ENCODE measurements at places on chromosomes 2 and 18. TPM values are rescaled to one million over a fixed set of nuclear protein-coding genes. Genes with fewer than 3 reads are reported as not detected.

Gene M1AP
- total RNA-seq = not detected

GRCh38 chr2:28869494-28870145 is 489 bp downstream of the TRMT61B start:
- peaks cover 1% of the 10 kb centered on the region for H3K27me3 ChIP-seq
- no peak for DNase-seq
- H3K27ac ChIP-seq = peak overlapping the region; percentile 98
- peaks cover 30% of the 10 kb centered on the region for H3K4me1 ChIP-seq
- peak overlapping the region; percentile 95 for H3K4me3 ChIP-seq

- H3K36me3 ChIP-seq = peaks cover 3% of the 10 kb centered on the region
- H3K27ac ChIP-seq = no peak overlapping the region
- no peak for DNase-seq
- H3K4me1 ChIP-seq = no peaks in the 10 kb centered on the region
- H3K27me3 ChIP-seq = no peaks in the 10 kb centered on the region
Measured at GRCh38 chr2:86706220-86706619, 13.9 kb upstream of the RMND5A start.

GRCh38 chr2:118047380-118047826 is 33.5 kb upstream of the CCDC93 start:
- H3K27me3 ChIP-seq = peaks cover 50% of the 10 kb centered on the region
- H3K27ac ChIP-seq = no peak overlapping the region

- no peak overlapping the region for H3K4me3 ChIP-seq
- DNase-seq = no peak
- no peaks in the 10 kb centered on the region for H3K36me3 ChIP-seq
- H3K4me1 ChIP-seq = no peaks in the 10 kb centered on the region
Measured at GRCh38 chr18:56575819-56576663, 62.4 kb downstream of the TXNL1 start.

- H3K36me3 ChIP-seq = no peaks in the 10 kb centered on the region
- H3K27ac ChIP-seq = no peak overlapping the region
- DNase-seq = no peak
- H3K27me3 ChIP-seq = no peaks in the 10 kb centered on the region
- no peaks in the 10 kb centered on the region for H3K4me1 ChIP-seq
Measured at GRCh38 chr18:33184175-33184574, 256.3 kb downstream of the CCDC178 start.

DNA sequence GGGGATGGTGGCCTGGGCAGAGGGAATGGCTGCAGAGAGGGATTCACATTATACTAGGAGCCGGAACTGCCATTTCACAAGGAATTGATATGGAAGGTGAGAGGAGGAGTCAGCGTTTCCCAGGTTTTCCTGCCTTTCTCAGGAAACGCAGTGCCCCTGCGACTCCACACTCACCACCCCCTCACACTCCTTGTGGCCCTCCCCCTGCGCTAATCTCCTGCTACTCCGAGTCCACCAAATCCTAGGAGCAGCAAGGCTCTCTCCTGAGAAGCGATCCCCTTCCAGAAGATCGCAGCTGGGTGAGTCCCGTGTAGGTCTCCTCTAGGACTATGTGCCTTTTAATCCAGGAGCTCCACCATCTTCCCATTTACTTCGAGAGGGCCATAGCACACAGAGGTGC is 140.6 kb downstream of the VAPA start:
- no peaks in the 10 kb centered on the region for H3K4me1 ChIP-seq
- no peak overlapping the region for H3K27ac ChIP-seq
- no peaks in the 10 kb centered on the region for H3K27me3 ChIP-seq
- no peak overlapping the region for H3K4me3 ChIP-seq
- no peak for DNase-seq
- H3K36me3 ChIP-seq = no peaks in the 10 kb centered on the region

Gene RASGRP3
- total RNA-seq = 22.9 TPM

Gene ZNF519
- total RNA-seq = 24.6 TPM

DNA sequence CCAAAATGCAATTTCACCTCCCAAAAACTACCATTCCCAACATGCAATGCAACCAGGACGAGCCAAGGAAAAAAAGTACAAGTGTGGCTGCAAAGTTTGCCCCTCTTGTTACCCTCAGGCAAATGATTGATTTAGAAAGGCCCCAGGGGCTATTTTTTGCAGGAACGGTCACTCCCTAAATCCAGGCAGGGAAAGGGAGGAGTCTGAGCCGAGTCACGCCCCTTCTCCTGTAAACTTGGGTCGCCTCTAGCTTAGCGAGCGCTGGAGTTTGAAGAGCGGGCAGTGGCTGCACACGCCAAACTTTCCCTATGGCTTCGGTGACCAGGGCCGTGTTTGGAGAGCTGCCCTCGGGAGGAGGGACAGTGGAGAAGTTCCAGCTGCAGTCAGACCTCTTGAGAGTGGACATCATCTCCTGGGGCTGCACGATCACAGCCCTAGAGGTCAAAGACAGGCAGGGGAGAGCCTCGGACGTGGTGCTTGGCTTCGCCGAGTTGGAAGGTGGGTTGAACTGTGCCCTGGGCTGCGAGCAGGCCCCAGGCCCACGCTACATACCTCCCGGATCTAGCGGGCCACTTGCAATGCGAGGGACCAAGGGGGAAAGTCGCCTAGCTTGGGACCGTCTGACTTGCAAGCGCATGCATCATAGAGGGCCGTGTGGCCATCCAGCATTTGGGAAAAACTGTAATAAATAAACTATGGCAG is at the start of gene GALM:
GALM (plus strand) TSS at position 261 of the 702 bp plus-strand sequence; CDS start at position 309, 48 bp downstream.
- peak; percentile 80 for DNase-seq
- peak within 1 kb of the TSS; percentile 74 for H3K4me3 ChIP-seq
- H3K27me3 ChIP-seq = no peaks in the 10 kb centered on the region
- H3K27ac ChIP-seq = peak within 1 kb of the TSS; percentile 96
- H3K36me3 ChIP-seq = peaks cover 30% of the 10 kb centered on the region
- H3K4me1 ChIP-seq = peaks cover 64% of the 10 kb centered on the region

- no peaks in the 10 kb centered on the region for H3K27me3 ChIP-seq
- peaks cover 1% of the 10 kb centered on the region for H3K36me3 ChIP-seq
- no peak for DNase-seq
Measured at GRCh38 chr2:186459009-186459408, 27.1 kb upstream of the ZC3H15 start.

DNA sequence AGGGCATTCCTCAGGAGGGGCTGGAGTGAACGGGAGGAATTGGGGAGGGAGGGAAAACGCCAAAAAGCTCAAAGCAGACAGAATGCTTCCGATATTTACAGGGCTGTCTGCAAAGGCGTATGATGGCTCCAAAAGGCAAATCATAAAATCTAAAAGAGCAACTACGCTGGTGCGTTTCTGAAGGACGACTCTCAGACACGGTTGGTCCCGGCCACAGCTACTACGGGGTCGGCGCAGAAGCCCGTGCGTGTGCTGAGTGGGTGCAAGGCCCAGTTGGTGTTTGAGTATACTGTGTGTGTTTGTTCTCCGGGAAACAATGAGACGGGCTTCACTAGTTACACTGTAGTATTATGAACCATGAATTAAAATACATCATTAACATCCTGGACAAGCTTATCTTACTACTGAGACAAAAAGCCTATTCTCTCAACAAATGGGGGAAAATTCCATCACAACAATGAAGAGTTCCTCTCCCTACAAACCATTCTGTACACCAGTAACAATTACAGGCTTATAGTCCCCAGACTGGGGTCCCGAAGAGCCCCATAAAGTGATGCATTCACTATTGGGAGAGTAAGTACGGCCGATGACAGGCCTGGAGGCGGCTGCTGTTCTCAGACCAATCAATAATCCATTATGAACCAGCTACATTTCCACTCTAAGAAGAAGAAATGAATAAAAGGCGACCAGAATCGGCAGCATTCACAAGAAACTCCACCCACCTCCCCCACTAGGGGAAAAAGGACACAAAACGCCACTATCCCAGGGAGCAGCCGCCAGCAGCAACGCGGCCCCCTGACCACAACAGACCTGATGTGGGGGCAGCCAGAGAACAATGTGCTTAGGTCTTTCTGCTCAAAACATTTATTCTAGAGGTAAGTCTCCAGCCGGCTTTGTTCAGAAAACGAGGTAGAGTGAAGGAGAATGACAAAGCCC is 43.4 kb downstream of the ZNF516 start:
- H3K4me3 ChIP-seq = peak overlapping the region; percentile 68
- peaks cover 2% of the 10 kb centered on the region for H3K36me3 ChIP-seq
- peaks cover 11% of the 10 kb centered on the region for H3K4me1 ChIP-seq
- H3K27ac ChIP-seq = no peak overlapping the region
- peaks cover 51% of the 10 kb centered on the region for H3K27me3 ChIP-seq
- peak; percentile 16 for DNase-seq

DNA sequence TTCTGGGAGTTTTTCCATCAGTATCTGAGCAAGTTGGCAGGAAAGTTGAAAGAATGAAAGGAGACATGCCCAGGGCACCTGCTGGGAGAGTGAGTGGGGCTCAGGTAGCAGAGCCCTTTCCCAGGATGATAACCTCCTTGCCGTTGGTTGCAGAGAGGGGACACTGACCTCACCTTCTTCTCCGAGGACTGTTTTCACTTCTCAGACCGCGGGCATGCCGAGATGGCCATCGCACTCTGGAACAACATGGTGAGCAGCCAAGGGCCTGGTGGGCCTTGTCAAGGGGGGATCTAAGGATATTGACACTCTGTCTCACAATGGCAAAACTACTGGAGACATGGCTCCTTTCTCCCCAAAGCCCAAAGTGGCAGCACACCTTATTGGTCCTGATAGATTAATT is 118.8 kb upstream of the PPP1CB start:
- H3K4me3 ChIP-seq = no peak overlapping the region
- H3K4me1 ChIP-seq = peaks cover 4% of the 10 kb centered on the region
- no peaks in the 10 kb centered on the region for H3K36me3 ChIP-seq
- no peak overlapping the region for H3K27ac ChIP-seq
- no peak for DNase-seq

DNA sequence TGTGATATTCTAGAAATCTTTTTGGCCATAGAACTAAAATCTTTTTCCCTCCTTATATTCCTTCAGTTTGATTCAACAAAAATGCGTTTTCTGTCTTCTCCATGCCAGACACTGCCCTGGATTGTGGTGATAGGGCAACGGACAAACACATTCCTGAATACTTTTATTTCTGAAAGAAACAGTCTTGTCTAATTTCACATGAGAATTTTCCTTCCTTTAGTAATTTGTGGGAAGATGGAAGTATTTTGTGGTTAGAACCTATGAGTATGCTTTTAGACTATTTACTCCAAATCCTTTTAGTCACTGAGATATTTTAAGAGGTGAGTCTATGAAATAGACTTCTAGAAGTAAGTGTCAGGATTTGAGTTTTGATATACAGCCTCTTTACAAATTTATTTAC is 49.6 kb downstream of the COL5A2 start:
- DNase-seq = no peak
- no peaks in the 10 kb centered on the region for H3K4me1 ChIP-seq
- no peak overlapping the region for H3K4me3 ChIP-seq
- no peak overlapping the region for H3K27ac ChIP-seq

- no peak overlapping the region for H3K4me3 ChIP-seq
- H3K36me3 ChIP-seq = no peaks in the 10 kb centered on the region
- DNase-seq = no peak
- no peak overlapping the region for H3K27ac ChIP-seq
Measured at GRCh38 chr2:171516793-171517192, 5.5 kb upstream of the CYBRD1 start.

Gene NAT8
- not detected for total RNA-seq

Gene SOWAHC
- 0.09 TPM for total RNA-seq

Gene STPG4
- total RNA-seq = 0.20 TPM

Gene IL36G
- not detected for total RNA-seq

GRCh38 chr2:20953146-20953824 is 90.6 kb downstream of the APOB start:
- no peaks in the 10 kb centered on the region for H3K36me3 ChIP-seq
- no peak overlapping the region for H3K4me3 ChIP-seq
- H3K4me1 ChIP-seq = no peaks in the 10 kb centered on the region

Gene AP1S3
- 12.9 TPM for total RNA-seq

DNA sequence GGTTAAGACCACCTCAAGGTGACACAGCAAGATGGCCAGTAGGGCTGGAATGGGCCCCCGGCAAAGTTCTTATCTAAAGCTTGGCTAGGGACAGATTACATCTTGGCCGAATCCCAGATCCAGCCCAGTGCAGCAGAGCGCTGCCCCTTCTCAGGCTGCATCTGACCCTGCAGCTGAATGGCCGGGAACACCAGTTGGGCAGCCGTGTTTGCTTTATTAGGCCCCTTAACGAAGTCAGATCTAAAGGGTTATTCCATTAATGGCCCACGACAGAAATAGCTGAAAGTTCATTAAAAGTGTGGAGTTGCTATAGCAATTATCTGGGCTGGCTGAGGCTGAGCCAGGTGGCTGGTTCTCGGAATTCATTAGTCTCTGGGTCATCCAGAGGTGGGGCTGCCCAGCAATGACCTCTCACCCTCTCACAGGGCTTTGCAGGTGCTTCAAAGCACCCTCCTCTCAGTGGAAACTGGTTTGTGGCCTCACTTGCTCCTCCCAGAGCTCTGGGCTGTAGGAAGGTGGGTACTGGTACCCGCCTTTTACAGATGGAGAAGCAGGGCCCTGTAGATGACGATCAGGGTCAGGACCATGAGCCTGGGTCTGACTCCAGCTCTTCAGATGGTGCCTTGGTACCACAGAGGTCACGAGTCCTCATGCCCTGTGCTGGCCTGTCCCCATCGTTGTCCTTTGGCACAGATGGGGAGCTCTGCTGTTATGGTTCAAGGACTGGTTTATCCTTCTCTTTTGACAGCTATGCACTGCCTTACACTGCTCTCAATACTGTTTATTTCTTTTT is 68.8 kb downstream of the EMX1 start:
- no peak overlapping the region for H3K27ac ChIP-seq
- no peak for DNase-seq
- H3K4me3 ChIP-seq = no peak overlapping the region

GRCh38 chr2:190718652-190719526 is 70.0 kb downstream of the NAB1 start:
- peak overlapping the region; percentile 38 for H3K4me3 ChIP-seq
- peak overlapping the region; percentile 64 for H3K27ac ChIP-seq
- peaks cover 1% of the 10 kb centered on the region for H3K36me3 ChIP-seq
- H3K27me3 ChIP-seq = no peaks in the 10 kb centered on the region
- H3K4me1 ChIP-seq = peaks cover 59% of the 10 kb centered on the region
- DNase-seq = peak; percentile 73

DNA sequence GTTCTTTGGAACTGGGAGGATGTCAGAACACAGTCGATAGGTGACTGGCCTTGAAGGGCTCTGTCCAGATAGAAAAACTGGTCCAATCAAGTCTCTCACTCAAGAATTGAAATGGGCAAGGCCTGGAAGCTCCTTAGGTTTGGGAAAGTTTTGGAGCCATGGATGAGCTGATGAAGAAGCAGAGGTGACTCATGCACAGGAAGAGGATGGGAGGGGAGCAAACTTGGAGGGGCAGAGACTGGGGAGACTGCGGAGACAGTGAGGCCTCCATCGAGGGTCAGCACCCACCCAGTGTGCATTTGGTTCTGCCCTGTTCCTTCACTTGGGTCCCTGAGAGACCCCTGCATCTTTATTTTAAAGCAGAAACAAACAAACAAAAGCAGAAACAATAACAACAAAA is 41.1 kb downstream of the SOWAHC start:
- DNase-seq = no peak
- H3K27ac ChIP-seq = no peak overlapping the region
- no peaks in the 10 kb centered on the region for H3K27me3 ChIP-seq
- H3K36me3 ChIP-seq = no peaks in the 10 kb centered on the region

DNA sequence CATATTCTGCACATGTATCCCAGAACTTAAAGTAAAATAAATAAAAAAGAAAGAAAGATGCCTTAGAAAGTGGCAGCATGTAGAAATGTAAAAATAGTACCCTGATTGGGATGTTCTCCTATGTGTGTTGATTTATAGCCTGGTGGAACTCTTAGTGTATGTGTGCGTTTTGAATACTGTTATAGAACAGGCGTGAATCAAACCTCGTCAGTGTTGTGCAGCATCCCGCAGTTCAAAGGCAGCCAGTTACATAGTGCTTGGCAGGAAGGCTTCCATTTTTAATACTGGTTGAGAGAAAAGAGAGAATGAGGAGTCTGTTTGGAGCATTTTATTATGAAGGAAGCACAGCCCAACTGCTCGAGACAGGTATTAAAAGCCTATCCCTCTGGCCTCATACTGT is 49.4 kb downstream of the TANC1 start:
- H3K36me3 ChIP-seq = no peaks in the 10 kb centered on the region
- H3K27me3 ChIP-seq = peaks cover 4% of the 10 kb centered on the region
- H3K27ac ChIP-seq = no peak overlapping the region
- no peak overlapping the region for H3K4me3 ChIP-seq
- no peak for DNase-seq

All from activated CD8-positive, alpha-beta memory T cell treated with anti-CD3 and anti-CD28 coated beads, Interleukin-2, amount 10 ng/mL, durations not matched to agents 7 days and 5 days (primary cell).